ENCODE measurements at places on chromosomes 16 and 17. TPM values are rescaled to one million over a fixed set of nuclear protein-coding genes. Genes with fewer than 3 reads are reported as not detected.

PPM1E gene
- total RNA-seq: 0.07 TPM

SIAH1 gene
- 30.4 TPM for total RNA-seq

NTHL1 gene
- total RNA-seq: 13.2 TPM

CLEC19A gene
- total RNA-seq: not detected

APRT gene
- 139 TPM for total RNA-seq

GRB7 gene
- total RNA-seq: 3.5 TPM

MMP28 gene
- not detected for total RNA-seq

C1QTNF8 gene
- total RNA-seq: not detected

KCNJ12 gene
- not detected for total RNA-seq

MEIOB gene
- total RNA-seq: 0.94 TPM

MRPL38 gene
- total RNA-seq: 101 TPM

UNKL gene
- total RNA-seq: 69.5 TPM

RNF157 gene
- total RNA-seq: 100 TPM

C16orf86 gene
- total RNA-seq: 5.9 TPM

WWOX gene
- 21.2 TPM for total RNA-seq

KRTAP3-2 gene
- total RNA-seq: not detected

CTRB2 gene
- not detected for total RNA-seq

TVP23A gene
- total RNA-seq: 0.60 TPM

PAFAH1B1 gene
- total RNA-seq: 211 TPM

Measured in activated T-cell treated with anti-CD3 and anti-CD28 coated beads, Interleukin-2, amount 50 U/mL, for 72 hours (primary cell).